ENCODE measurements at places on chromosomes 3 and 15.

DNA sequence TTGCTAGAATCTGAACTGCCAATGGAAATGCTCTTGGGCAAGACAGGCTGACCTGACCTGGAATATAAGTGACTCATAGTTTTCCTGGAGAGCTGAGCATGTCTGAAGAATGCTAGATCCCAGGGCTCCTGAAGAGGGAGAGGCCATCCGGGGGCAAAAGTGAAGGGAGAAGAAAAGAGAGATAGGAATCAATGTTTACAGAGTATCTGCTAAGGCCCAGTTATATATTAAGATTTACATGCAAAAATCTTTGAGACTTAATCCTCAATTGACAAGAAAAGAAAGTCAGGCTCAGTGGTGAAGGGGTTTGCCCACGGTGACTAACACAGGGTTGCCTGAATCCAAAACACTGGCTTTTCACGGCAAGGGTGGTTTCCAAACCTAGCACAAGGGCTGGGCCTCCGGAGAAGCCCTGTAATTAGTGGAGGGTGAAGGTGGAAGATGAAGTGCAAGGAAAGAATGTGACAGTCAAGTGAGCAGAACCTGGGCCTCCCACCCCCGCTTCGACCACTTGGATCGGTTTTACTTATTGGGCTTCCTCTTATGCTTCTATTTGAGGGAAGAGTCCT lies 91.7 kb upstream of the FGF12 start:
- DNase-seq: peak; percentile 34

DNA sequence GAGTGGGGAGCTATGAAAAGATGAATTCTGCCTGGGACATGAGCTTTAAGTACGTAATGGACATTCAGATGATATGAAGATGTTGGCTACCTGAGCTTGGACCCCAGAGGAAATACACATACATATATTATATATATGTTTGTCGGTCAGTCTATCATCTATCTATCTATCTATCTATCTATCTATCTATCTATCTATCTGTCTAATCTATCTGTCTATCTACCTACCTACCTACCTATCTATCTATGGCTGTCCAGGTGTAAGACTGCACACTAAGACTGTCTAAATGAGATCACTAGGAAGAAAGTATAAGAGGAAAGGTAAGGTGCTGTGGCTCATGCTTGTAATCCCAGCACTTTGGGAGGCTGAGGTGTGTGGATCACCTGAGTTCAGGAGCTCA lies 18.2 kb upstream of the CELF6 start:
- no peak for DNase-seq

DNA sequence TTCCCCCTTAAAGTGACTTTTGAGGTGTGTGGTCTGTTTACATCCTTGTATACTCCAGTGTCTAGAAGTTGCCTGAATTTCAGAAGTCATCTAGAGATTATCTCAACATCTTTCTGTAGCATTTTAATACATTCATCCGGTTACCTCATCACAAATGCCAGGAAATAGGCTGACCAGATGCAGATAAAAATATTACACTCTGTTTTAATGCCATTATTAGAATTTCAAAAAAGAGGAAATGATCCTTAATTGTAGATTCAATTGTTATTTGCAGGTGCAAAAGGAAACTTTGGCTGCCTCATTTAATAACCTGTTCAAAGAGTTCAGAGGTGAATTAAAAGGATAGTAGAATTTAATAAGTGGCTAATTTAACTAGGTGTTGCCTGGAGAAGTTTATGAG lies 290.9 kb downstream of the C3orf38 start:
- DNase-seq: peak; percentile 11

DNA sequence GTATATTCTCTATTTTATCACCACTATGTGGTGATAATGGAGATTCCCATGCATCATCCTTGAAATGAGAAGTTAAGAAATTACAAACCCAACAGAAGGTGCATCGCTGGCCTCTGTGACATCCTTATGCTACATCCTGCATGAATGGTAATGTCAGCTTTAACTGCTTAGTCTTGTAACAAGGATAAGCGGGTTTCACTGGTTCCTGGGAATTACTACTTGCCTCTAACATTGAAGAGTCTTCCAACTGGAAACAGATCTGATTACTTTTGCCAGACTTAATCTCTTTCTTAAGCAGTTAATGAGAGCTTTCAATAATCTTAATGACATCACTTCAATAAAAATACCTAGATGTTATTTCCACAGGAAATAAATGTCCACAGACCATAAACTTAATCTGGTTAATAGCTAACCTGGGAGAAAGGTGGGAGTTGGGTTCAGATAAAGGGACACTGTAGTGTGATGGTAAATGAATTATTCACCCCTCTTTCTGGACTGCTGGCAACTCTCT lies 44.0 kb downstream of the FMN1 start:
- DNase-seq: no peak

DNA sequence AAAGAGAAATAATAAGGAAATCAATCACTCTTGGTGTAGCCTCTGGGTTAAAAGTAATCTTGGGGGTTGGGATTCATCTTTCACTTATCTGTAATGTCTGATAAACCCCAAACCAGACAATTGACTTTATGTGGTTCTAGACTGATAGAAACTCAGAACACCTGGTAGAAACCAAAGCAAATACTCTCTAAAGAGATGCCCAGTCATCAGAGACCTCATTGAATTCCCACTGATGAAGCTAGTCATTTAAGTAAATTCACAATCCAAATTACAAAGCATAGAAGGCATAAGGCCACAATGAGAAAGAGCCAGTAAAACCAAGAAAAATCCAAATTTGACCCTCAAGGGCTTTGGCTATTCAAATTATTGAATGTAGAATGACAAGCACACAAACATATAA lies 250.6 kb downstream of the MBNL1 start:
- DNase-seq: no peak

DNA sequence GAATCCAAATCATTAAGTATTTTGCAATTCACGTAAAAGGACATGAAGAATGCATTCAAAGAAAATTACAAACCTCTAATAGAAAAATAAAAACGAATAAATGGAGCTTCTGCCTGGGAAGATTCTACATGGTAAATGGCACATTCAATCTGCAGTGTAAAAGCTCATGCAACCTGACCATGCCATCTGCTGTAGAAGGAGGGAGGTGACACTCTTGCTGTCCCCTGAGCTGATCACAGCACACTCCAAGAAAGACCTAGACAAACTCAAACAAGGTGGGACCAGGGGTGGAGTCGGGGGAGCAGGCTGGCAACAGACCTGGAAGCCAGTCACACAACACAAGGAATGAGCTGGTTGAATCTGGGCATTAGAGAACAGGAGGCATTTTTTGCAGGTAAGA lies 101.8 kb downstream of the BDH1 start:
- no peak for DNase-seq

GRCh38 chr15:47412136-47412535 lies 305.2 kb upstream of the SEMA6D start:
- no peak for DNase-seq

DNA sequence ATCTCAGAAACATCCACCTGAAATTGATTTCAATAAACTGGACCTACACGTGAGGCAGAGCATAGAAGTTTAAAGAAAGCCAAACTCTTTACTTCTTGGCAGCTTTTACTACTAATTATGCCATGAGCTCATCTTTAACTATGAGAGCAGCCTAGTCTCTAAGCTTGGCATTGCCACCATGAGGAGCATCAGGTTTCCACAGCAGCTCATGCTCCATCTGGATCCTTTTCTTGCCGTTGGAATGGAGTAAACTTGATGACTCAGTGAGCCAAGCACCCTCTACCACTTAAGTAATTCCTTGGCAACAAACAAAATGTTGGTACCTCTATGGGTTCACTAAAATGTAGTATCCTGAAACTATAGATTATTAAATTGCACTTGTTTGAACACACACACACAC lies 583.2 kb downstream of the EPHA3 start:
- no peak for DNase-seq

DNA sequence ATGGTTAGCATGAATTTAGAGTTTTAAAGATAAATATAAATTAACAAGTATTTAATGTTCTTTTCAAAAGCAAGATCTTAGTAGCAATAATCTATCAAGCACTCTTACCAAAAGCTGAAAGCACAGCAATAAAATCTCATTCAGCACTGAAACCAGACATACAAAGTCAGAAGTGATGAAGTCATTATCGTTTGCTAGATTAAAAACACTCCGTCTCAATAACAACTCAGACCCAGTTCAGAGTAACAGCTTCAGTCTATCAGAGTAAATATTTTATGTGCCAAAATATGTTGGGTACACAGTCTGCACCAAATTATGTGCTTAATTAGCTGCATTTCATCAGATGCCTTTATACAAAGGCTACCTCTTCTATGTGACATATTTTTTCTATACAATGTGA lies 41.6 kb downstream of the CPA3 start:
- no peak for DNase-seq

DNA sequence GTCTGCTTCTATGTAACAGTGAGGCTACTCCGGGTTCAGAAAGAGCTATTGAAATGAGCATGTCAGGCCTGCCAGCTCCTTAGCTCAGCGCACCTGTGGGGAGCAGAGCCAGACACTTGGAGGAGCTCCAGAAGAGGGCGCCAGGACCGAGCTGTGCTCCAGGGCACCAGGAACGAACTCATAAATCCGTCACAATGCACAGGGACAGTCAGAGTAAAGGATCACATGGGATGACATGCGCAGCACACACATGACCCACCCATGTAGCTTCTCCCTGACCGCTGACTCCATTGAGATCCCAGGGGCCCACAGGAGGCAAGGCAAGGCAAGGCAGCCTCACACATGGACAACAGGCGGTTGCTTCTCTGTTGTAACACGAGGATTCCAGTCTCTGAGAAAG lies 26.0 kb upstream of the GNB5 start:
- DNase-seq: no peak

GRCh38 chr3:94004301-94004910 lies 24.0 kb downstream of the STX19 start:
- DNase-seq: peak; percentile 68

DNA sequence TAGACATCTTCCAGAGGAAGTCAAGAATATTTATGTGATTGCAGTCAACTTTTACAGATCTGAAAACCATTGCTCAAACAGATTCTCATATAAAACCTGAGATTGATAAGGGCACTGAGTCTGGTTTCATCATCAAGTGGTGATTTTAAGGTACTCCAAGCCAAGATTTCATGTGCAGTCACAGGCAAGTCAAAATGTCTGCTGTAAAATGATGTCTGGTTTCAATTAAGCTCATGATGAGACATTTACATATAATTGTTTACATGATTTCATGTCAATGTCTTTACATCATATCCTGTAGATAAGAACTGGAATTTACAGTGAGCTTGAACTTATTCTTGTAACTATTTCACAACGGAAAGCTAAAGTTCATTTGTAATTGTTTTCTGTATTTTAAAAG lies 1215.5 kb downstream of the ROBO2 start:
- DNase-seq: no peak

DNA sequence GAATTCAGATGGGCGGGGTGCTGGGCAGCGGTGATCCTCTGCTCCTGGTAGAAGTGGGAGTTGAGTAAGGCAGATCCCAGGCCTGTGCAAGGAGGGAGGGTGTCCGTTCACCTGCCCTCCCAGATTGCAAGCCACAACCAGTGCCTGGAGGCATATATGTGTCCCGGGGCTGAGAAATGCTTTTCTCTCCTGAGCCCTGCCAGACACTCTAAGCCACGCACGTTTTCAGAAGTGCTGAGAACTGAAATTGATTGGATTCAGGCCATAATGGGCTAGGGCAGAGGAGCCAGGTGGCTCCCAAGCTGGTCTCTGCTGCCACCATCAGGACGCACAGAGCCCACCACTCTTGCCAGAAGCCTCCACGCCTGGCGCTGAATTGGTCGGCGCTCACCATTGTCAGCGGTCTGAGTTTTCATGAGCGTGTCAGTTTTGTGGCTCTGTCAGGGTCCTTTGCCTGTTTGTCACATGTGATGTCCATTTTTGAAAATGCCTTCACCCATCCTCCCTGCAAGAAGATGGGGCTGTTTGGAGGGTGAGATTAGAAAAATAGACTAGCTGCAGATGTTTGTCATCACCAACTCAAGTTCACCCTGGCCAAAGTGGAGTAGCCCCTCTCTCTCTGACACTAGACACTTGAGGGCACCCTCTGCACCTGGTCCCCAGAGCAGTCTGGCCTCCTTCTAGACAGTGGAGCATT lies 15.4 kb upstream of the BFSP2 start:
- peak; percentile 62 for DNase-seq

DNA sequence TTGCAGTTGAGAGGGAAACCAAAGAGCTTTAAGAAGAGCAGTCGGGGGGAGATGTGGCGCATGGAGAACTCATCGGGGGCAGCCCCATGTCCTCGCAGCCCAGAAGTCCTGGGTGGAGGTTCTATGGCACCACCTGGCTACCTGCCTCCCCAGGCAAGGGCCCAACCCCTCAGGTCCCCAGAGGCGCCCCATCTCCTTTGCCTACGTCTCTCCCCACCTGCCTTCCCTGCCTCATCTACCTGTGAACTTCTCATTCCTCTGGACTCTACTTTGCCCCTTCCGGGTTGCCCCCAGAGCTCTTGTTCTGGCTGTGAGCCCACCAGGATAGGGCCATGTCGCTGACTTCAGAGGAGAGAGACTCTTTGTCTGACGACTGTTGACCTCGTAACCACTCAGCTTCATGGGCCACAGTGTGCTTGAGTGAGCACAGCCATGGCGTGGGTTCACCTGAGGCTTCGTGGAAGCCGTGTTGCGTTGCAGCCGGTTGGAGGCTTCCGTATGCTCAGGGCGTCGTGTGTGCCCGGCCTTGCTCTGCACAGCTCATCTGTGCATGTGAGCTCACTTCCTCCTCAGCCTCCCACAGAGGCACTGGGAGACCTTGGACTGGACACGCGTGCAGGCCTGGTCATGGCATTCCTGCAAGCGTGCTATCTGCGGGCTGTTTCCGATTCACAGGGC lies 13.4 kb downstream of the APBA2 start:
- DNase-seq: no peak

DNA sequence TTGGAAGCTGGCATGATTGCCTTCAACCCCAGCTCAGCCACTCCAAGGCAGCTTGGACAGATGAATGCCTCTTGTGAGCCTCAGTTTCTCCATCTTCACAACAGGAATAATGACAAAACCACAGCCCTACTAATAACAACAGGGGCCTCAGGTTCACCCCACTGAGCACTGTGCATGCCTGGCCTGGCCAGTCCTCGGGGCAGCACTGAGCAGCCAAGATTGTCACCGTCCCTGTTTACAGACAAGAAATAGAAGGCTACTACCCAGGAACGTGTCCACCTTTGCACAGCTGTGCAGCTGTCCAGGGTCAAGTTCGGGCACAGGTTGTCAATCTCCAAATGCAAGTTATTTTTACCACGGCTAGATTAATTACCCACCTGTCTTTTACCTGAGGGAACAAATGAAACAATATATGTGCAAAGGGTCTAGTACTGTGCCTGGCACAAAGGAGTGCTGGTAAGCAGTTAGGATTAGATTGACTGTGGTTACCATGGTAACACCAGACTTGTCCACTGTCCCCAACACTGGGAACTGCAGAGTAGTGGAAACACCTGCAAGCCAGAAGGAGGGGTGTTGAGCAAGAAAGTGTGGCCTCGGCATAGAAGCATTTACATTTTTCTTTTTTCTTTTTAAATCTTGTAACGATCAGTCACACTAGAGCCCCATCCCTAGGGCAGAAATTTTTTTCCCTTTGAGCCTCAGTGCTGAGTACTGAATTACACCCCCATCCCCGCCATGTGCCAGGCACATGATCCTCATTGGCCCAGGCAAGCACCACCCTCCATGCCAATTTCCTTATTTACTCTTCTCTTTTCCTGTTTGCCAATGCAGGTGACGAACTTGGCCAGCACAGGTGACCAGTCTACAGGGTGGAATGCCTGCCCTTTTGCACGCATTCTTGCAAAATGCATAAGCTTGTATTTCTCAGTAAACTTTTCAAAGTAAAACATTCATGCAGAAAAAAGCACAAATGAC lies 66.3 kb upstream of the SLC6A6 start:
- DNase-seq: no peak

All from kidney capillary endothelial cell (primary cell).